Occipital lobe (tissue), 3 donors: ENCODE measurements at places on chromosomes 3 and 15. TPM values are rescaled to one million over a fixed set of nuclear protein-coding genes. Genes with fewer than 3 reads are reported as not detected.

Gene NPRL2
- 19.0 TPM for total RNA-seq

- DNase-seq: no peak
Observed at GRCh38 chr15:66783314-66783713, 81.3 kb downstream of the SMAD6 start.

DNA sequence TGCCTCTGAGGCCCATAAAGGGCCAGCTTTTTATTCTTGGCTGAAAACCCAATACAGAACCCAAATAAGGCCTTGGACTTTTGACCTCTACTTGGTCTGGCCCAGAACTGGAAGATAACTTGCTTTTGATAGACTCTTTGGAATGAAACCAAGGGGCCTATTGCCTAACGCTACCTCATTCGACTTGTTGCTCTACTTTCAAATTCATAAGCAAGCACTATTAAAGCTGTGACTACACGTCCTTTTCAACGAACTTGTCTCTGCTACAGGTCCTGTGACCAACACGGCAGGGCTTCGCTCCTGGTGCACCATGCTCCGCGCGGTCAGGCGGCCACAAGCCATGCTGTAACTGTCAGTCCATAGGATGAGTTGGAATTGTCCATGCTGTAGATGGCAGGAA lies 385.4 kb downstream of the MFSD1 start:
- no peak for DNase-seq

GRCh38 chr3:67196677-67197076 lies 198.6 kb downstream of the KBTBD8 start:
- no peak for DNase-seq
